Skeletal muscle cell (primary cell): ENCODE measurements at places on chromosomes 7 and 10.

- DNase-seq: no peak
These were observed 43.1 kb downstream of the TEX36 start for GRCh38 chr10:125639846-125640245.

DNA sequence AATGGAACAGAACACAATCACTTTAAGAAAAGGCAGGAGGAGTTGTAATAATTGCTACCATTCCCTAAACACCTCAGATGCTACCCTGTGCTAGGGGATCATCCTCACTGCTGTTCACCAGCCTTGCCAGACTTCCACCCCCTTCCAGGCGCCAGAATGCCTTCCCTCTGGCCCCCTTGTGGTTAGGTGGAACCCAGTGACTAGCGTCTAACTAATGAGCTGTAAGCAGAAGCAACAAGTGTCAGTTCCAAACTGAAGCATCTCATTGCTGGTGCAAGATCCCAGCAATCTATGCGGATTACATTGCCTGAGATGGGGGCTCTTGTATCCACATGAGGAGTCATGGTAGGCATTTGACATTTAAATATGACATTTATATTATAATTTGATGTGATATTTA lies 86.6 kb downstream of the FRMD4A start:
- no peak for DNase-seq

DNA sequence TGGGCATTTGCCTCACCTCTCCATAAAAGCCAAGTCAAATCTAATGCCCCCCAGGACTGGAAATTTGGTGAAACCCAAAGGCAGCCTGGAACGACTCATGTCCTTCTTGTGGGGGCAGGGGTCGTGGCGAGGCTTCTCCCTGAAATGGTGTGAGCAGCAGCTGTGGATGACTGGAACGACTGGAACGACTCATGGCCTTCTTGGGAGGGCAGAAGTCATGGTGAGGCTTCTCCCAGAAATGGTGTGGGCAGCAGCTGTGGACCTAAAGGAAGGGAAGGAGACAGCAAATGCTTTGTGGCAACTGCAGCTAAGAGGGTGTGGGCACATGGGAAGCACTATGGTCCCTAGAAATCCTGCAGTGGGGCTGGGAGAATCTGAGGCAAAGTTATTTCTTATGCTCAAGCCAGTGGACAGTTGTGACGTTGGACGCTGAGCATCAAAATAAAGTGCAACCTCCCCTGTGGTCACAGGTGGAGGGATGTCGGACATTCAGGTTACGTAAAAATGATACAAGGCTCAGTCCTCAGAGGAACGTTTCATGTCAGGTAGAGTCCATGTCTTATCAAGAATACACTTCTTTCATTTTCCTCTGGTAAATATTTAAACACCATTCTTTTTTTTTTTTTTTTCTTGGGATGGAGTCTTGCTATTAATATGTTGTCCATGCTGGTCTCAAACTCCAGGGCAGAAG lies 107.0 kb upstream of the KIF5B start:
- peak; percentile 65 for DNase-seq

DNA sequence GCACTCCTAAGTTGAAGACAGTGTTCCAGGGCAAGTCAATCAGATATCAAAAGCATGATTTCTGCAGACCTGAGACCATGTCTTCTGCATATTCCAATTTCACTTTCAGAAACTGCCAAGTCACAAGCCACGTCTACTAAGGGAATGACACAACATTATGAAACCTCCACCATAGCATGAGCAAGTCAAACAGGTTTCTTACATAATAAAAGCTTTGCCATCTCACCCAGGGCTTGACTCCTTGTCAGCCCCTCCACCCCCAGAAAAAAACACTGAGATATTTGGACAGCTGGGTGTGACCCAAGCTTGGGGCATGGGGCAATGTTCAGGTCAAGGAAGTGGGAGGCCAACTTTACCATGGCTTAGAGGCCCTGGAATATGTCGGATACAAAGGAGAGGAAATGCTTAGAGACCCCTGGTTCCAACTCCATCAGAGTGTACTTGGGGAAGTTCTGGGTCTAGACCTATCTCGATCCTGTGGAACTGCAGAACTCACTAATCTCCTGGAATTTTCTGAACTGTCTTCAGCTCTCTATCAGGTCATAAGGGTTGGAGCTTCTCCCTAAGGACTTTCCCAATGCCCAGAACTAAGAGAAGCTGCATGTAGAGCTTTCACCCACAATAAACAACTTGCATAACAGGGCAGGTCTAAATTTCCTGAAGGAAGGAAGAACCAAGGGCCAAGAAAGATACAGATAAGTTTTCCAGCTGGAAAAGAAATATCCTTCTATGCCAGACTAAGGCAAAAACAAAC lies 80.6 kb upstream of the NAMPT start:
- DNase-seq: no peak

- DNase-seq: no peak
These were observed 215.0 kb upstream of the DKK1 start for GRCh38 chr10:52099026-52099600.

- no peak for DNase-seq
These were observed 32.2 kb upstream of the AQP1 start for GRCh38 chr7:30879139-30880124.

DNA sequence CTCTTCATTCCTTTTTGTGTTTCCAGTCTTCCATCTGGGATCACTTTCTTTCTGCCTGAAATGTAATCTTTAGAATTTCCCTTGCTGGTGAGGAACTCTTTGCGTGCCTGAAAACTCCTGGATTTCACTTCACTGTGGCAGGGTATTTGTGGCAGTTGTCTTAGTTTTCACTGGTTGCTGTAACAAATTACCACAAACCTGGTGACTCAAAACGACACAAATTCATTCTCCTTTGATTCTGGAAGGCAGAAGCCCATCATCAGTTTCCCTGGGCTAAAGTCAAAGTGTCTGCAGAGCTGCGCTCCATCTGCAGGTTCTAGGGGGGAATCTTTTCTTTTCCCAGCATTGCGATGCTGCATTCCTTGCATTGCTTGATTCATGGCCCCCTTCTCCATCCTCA lies 109.3 kb downstream of the RBM20 start:
- DNase-seq: no peak

- no peak for DNase-seq
These were observed 22.1 kb upstream of the AOAH start for GRCh38 chr7:36746347-36746746.

DNA sequence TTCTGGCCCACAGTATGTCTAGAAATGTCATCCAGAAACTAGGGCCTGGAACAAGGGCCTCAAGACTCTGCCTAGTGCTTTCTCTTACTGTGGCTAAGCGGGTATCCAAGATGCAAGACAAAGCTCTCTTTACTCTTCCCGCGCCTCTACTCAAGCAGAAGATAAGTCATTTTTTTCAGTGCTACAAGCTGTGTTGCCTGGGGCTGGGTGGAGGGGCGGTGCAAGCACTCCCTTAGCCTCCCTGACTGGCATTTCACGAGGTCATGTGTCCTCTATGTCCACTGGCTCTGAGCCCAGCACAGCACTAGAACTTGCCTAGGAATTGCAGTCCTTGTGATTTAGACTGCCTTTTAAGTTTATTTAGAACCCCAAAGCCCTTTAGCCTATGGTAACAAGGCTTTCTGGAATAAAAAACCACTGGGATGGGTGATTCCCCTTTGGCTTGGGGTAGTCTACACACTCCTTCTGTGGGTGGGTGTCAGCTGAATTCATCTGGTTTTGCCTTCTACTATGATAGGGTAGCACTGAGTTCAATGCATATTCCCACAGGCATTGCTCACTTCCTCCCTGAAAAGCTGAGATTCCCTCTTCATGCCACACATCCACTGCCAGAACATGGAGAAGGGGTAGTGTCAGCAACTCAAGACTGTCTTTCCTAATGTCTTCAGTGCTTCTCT lies 371.8 kb upstream of the KCND2 start:
- no peak for DNase-seq
